Endodermal cell (in vitro differentiated cells): ENCODE measurements at places on chromosomes 12 and 14.
A peak's percentile ranks its signal among the peaks of the same experiment; 100 is the strongest.

DNA sequence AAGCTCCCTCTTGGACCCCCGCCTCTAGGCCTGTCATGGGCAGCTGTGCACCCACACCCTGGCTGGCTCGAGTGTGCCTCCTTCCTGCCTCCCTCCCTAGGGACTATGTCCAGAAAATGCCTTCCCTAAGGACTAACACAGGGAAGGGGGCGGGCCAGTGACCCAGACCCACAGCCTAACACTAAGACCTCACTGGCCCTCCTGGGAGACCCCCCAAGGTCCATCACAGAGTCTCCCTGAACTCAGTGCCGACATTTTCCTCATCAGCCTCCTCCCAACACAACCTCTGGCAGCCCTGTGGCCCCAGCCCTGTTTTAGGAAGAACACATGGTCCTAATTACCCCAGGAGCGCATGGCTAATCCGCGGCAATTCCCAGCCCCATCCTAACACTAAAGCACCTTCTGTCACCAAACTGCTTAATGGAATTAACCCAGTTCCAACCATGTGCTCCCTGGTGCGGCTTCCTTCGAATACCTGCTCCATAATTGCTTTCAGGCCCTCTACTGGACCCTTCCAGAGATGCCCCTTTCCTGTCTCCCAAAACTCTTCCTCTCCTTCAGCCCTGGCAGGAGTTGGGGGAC, 5.6 kb downstream of the MSI1 start:
- peak overlapping the region; percentile 100 for H3K27ac ChIP-seq
- no peaks in the 10 kb centered on the region for H3K27me3 ChIP-seq
- H3K4me1 ChIP-seq, result peaks cover 35% of the 10 kb centered on the region
- no peak overlapping the region for H3K4me3 ChIP-seq

GRCh38 chr12:4356041-4356327, 23.5 kb downstream of the FGF23 start:
- no peak overlapping the region for H3K4me3 ChIP-seq
- peaks cover 29% of the 10 kb centered on the region for H3K36me3 ChIP-seq
- no peaks in the 10 kb centered on the region for H3K4me1 ChIP-seq

- no peak overlapping the region for H3K27ac ChIP-seq
- H3K27me3 ChIP-seq, result peaks cover 7% of the 10 kb centered on the region
- no peak overlapping the region for H3K4me3 ChIP-seq
- DNase-seq, result no peak
- H3K36me3 ChIP-seq, result no peaks in the 10 kb centered on the region
- no peaks in the 10 kb centered on the region for H3K4me1 ChIP-seq
Measured at GRCh38 chr12:54486173-54486867, 11.2 kb upstream of the NCKAP1L start.

- H3K4me3 ChIP-seq, result no peak overlapping the region
- no peak overlapping the region for H3K27ac ChIP-seq
- DNase-seq, result no peak
- H3K36me3 ChIP-seq, result no peaks in the 10 kb centered on the region
- no peaks in the 10 kb centered on the region for H3K4me1 ChIP-seq
- H3K27me3 ChIP-seq, result no peaks in the 10 kb centered on the region
Measured at GRCh38 chr14:42504433-42504832, 897.8 kb downstream of the LRFN5 start.
